ENCODE measurements at places on chromosomes 7 and 10.

DNA sequence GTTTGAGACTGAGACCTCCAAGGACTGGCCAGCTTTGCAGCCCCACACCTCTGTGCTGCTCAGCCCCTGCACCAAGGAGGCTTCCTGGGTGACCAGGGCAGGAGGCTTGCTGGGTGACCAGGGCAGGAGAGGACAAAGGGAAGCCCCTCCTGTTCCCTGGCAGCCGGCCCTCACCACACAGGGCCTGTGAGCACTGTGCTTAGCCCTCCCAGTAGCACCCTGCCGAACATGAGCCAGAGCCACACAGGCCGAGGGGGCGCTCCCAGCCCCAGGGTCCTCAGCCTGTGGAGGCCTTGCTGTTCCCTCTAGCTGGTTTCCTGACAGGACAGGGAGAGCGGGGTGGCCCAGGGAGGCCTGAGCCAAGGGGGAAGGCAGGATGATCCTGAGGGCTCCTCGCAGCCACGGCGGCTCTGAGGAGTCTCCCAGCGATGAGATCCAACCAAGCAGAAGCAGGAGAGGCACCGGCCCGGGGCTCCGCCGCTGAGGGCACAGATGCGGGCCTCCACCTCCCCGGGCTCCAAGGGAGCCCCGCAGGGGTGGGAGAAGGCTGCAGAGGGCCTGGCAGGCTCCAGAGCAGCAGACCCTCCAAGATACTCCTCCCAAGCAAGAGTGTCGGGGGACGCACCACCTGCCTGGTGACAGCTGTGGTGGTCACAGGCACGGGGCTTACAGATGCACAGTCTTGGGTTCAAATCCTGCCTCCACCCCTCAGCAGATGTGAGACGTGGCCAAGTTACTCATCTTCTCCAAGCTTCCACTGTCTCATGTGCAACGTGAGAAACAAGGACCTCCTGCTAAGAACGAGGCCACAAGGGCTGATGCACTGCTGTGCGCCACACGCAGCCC, 22.5 kb downstream of the WDR86 start:
- DNase-seq, result no peak

DNA sequence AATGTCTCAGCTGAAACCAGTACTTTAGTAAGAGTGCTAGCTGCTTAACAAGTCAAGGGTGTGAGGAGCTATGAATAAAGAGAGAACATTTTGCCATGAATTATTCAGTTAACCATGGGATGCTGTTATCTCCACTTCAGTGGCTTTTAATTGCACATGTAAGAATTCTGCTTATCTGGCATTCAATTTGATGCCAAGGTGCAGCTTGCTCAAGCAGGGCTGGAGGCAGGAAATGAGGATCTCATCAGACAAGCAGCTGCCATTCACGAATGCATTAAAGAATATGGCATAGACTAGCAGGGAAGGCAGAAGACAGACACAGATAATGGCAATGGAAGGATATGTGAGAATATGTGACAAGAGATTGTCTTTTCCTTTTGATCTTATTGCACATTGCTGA, 697.8 kb downstream of the NRG3 start:
- DNase-seq, result no peak

- DNase-seq, result no peak
Observed at GRCh38 chr7:138661069-138661635, 40.0 kb downstream of the SVOPL start.

DNA sequence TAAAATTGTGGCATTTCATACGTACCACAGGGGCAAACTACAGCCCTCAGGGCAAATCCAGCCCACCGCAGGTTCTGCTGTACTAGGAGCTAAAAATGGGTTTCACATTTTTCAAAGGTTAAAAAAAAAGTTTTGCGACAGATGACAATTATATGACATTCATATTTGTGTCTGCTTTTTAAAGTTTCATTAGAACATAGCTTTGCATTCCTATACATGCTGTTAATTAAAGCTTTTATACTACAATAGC, 758 bp upstream of the PNPLA8 start:
- no peak for DNase-seq

GRCh38 chr7:156897673-156898072, 4.7 kb upstream of the LMBR1 start:
- no peak for DNase-seq

GRCh38 chr10:79241990-79242619, 105.2 kb upstream of the PPIF start:
- no peak for DNase-seq

- DNase-seq, result no peak
Observed at GRCh38 chr7:31919678-31920369, 150.4 kb downstream of the PDE1C start.

All from GM04503 (cell line).